RPMI7951 (cell line): ENCODE measurements at places on chromosomes 5 and 9.

GRCh38 chr9:73037613-73038012 lies 84.8 kb upstream of the ALDH1A1 start:
- DNase-seq, result peak; percentile 7

GRCh38 chr5:40356248-40356647 lies 323.5 kb upstream of the PTGER4 start:
- no peak for DNase-seq

DNA sequence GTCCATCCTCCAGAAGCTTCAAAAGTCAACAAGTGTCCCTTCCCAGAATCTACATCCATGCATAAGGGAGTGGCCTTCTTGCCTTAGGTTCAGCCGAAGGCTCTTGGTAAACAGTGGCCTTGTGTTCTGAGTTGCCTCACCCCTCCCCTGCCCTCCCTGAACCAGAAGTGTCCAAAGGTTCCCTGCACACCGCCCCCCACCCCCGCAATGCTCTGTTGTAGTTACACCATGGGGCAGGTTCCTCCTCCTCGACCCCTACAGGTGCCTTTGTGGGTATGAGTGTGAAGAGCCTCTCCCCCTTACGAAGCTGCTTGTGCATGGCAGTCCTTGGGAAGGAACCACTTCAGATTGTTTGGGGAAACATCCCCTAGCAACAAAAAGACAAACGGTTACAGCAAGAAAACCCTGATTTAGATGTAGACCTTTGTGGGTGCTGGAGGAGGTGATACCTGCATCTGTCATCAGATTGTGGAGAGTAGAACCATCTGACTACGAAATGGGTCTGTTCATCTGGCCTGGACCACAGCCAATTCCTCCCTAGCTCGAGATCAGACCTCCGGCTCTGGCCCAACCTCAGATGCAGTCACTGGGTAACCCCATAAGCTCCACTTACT lies 7.1 kb downstream of the SPACA9 start:
- DNase-seq, result no peak

- DNase-seq, result no peak
Observed at GRCh38 chr9:2691626-2692025, 25.7 kb upstream of the KCNV2 start.
